ENCODE measurements at places on chromosomes 5 and 9.

GRCh38 chr5:176788941-176789872, 21.2 kb upstream of the UNC5A start:
- no peak for DNase-seq

DNA sequence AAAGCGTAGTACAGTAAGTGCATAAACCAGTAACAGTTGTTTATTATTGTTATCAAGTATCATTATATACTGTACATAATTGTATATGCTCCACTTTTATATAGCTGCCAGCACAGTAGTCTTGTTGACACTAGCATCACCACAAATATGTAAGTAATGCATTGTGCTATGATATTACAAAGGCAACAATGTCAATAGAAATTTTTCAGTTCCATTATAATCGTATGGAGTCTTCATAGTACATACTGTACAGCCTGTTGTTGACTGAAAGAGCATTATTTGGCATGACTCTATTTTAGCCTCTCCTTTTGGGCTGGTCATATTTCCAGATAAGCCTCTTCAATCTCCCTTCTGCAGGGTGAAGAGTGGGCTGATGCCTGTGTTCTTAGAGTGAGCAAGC, 40.4 kb downstream of the CFAP95 start:
- DNase-seq, result no peak

DNA sequence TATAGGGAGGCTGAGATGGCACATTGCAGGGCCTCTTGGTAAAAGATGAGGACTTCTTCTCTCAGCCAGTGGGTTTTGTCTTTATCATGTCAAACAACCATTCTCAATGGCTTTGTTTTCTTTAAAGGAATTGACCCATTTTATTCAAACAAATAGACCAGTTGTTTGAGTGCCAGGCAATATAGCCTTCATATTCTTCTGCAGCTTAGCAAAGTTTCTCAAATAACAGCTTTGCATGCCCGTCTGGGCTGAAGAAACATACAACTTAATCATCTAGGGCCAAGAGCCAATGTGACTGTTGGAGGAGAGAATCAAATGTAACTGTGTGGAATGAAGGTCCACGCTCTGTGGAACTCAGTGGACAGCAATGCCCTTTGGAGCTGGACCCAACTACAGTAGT, 57.4 kb upstream of the ADRA1B start:
- DNase-seq, result no peak

GRCh38 chr5:32866138-32866537, 155.0 kb downstream of the NPR3 start:
- DNase-seq, result no peak

DNA sequence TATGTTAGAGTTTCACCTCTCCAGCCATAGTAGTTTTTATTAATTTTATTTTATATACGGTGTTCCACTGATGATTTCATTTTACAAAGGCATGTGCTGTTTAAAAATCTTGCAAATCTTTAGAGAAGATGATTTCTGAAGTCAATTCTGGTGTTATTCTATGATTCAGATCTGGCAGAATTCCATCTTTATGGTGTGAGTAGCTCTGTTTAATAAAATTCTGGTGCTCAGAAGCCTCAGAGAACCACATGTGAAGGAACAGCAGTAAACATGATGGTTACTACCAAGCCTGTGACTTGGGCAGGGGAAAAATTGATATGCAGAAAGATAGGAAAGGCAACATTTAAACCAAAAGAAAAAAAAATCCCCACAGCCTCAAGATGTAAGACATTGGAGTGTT, 299.7 kb downstream of the NPR3 start:
- DNase-seq, result no peak

DNA sequence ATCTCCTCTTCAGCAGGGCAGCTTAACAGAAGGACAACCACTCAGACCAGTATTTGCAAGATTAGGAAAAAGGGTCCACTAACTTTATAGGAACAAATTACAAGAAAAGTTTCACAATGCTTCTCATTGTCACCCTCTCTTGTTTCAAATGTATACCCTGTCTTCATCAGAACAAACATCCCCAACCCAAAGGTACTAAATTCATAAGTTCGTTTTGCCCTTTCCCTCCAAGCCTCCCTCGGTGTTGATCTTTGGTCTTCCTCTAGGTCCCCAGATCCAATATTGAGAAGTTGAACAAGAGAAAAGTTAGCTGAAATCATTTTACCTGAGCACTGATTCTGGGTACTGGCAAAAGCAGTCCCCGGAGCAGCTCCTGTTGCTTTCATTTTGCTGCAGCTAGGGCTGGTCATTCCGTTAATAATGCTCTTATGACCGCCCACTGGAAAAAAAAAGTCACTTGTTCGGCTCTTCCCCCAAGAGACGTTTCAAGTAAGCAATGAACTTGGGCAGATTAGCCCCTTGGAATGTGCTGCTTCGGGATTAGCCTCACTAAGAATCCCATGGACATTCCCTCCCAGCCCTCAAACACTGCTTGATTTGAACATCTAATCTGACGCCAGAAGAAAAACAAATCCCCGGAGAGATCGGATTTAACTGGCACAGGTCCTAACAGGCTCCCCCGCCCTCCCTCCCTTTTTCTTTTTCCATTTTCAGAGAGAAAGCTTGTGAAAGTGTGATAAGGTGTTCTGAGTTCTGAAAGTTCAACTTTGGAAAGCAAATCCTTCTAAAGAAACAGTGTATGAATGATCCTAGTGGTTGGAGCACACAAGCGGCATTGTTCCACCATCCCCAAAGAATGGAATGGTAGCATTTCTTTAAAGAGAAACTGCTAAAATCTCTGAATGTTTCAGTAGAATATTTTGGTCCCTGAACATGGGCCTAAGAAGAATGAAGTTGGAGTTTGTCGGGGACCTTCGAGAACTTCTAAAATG, 252.5 kb downstream of the TRPM3 start:
- DNase-seq, result no peak

DNA sequence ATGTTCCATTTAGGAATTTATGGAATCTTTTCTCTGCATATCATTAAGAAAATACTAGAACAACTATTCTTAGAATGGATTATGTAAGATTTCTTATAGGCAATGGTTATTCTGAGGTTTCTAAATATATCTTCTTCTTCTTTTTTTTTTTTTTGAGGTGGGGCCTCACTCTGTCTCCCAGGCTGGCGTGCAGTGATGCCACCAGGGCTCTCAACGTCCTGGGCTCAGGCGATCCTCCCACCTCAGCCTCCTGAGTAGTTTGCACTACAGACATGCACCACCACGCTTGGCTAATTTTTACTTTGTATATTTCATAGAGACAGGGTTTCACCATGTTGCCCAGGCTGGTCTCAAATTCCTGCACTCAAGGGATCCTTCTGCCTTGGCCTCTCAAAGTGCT, 137.2 kb downstream of the SREK1 start:
- no peak for DNase-seq

DNA sequence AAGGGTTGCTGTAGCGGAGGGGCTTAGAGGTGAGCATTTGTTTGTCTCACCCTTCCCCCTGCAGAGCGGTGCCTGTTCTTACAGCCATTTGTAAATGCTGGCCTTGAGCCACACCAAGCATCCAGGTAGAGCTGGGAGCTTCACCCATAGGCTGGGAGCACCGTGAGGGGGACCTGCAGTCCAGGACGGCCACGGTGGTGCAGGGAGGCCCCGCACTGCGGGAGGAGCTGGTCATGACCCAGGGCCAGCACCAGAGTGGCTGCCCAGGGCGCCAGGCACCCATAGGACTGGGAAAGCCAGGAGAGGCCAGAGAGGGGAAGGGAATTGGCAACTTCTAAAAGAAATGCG, 197.3 kb upstream of the ADAMTS16 start:
- no peak for DNase-seq

GRCh38 chr9:87714819-87715218, 11.1 kb upstream of the CTSL start:
- DNase-seq, result no peak

- DNase-seq, result no peak
Observed at GRCh38 chr5:156386976-156387375, 60.0 kb downstream of the SGCD start.

DNA sequence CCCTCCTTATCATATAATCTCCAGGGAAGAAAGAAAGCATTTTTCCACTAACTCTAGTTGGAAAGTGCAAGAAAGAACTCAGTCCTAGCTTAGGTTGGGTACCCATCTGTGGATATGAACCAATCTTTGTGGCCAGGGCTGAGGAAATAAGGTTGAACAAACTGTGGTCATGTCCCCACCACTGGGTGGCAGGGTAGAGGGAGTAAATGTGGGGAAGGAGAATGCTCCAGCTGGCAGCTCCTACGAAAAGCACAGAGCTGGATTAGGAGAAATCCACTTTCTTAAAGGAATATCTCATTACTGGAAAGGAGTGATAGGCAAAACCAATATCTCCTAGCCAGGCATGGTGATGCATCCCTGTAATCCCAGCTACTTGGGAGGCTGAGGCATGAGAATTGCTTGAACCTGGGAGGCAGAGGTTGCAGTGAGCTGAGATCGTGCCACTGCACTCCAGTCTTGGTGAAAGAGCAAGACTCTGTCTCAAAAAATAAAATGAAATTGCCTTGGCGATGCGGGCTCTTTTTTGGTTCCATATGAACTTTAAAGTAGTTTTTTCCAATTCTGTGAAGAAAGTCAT, 175.1 kb downstream of the CCDC192 start:
- peak; percentile 8 for DNase-seq

GRCh38 chr5:126961128-126961527, 69.2 kb downstream of the MARCHF3 start:
- no peak for DNase-seq

- DNase-seq, result no peak
Observed at GRCh38 chr9:89109666-89110065, 69.0 kb downstream of the SHC3 start.

- no peak for DNase-seq
Observed at GRCh38 chr5:69335341-69335935, 2.8 kb upstream of the CCDC125 start.

GRCh38 chr5:57724836-57725235, 242.2 kb upstream of the ACTBL2 start:
- no peak for DNase-seq

GRCh38 chr5:145975361-145976066, 39.1 kb downstream of the SH3RF2 start:
- no peak for DNase-seq

DNA sequence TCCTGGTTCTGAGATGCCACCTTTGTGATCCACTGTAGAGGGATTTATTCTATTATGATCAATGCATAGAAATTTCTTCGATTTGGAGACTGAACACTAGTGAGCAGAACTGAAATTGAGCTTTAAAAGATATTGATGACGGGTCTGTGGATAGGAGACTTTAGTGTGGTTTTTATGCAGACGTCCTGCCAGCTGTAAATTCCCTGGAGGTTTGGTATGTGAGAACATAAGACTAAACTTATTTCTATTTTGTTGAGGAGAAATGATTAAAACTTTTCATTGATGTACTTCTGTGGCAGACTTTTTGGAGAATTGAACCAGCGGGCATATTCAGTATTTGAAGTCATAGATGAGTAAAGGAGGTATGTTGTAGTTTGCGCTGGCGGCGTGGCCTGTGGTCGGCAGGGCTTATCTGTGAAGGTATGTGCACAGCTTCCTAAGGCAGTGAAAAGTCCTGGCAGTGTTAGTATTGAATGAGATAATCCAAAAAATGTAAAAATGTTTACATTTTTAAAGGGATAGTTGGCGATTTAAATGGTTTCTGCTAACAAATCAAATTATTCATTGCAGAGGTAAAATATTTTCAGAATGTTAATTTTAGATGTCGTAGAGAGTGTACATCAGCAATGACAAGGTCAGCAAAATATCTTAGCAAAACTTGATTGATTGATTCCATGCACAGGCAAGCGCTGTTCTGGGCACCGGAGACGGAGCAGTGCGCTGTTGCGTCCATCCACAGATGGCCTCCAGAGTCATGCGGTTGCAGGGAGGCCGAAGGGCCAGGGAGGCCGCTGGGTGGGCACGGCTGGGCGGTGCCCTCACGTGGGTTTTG, 20.4 kb downstream of the TENT4A start:
- DNase-seq, result no peak

DNA sequence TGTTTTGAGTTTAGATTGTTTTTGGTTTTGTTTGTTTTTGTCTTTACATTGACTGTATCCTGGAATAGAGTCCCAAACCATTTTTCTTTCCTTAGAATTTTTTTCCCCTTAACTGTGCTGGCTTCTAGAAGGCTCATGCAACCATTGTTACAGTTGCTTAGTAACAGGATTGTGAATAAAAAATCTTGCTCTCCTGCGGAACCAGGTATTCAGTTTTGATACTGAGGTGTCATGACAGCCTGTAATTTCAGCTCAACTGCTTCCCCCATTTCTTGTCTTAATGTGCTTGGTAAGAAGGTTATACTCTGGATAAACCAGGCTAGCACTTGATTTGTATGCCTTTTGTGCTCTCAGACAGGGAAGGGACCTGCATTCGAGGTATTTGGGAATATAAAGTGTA, 42.1 kb downstream of the FOCAD start:
- DNase-seq, result no peak

GRCh38 chr5:76582230-76583162, 40.7 kb downstream of the F2RL2 start:
- DNase-seq, result peak; percentile 14

DNA sequence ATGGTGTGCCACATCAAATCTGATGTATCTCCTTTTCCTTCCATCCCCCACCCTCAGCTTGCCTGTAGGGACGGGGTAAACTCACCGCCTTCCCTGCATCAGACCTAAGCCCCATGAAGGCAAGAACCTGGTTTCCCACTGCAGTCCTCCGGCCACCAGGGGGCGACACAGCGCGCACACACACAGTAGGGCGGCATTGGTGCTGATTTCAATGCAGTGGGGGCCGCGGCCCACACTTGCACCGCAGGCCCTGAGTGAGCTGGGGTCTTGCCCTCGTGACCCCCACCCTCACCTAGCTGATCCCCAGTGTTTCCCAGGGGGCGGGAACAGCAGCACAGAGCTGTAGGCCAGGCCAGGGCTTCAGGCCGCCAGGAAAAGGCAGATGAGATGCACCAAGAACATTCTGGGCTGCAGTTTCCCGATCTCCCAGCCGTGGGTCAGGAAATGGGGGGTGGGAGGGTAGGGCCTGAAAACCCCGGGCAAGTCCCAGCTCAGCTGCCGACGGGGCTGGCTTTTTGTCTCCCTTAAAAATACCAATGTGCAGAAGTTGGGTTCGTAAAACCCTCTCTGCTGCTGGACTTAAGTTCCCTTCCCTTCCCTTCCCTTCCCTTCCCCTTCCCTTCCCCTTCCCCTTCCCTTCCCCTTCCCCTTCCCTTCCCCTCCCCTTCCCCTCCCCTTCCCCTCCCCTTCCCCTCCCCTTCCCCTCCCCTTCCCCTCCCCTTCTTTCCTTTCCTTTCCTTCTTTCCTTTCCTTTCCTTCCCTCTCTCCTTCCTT, 19.5 kb downstream of the FAM163B start:
- peak; percentile 48 for DNase-seq

DNA sequence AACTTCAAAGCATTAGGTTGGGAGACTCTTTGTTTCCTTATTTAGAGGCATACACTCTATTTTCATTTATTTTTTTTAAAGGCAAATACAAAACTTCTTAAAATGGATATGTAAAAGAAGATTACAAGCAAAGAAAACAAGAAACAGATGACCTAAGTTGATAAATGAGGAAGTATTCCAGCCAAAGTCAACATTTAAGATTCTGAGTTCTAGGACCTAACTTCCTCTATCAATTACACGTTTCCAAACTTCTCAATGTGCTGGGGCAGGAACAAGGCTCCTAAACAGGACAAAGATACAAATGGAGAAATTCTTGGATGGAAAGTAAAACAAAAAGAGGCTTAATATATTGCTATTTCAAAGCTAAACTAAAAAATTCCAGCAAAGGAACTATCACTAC, 89.5 kb downstream of the TLE1 start:
- DNase-seq, result no peak
